NCI-H2171 treated with DMSO at 0.1 percent for 48 hours (cell line): ENCODE measurements at places on chromosomes 7 and 10.

- no peak for DNase-seq
Observed at GRCh38 chr7:15557186-15557585, 4.6 kb downstream of the AGMO start.

DNA sequence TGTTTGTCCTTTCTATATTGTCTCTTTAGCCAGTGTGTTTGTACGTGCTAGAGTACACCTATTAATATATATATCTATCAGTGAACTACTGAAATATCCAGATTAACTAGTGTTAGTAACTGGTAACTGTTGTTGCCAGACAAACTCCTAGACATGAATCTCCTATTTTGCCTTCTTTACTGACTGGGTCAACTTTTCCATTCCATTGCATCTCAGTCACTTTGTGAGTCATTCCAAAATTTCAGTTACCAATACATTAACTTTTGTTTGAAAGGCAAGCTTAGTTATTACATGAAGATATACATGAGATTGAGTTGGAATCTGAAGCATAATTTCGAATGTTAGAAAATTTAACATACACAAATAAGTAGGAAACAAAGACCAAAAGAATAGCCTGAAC, 51.4 kb downstream of the BTAF1 start:
- DNase-seq, result no peak

DNA sequence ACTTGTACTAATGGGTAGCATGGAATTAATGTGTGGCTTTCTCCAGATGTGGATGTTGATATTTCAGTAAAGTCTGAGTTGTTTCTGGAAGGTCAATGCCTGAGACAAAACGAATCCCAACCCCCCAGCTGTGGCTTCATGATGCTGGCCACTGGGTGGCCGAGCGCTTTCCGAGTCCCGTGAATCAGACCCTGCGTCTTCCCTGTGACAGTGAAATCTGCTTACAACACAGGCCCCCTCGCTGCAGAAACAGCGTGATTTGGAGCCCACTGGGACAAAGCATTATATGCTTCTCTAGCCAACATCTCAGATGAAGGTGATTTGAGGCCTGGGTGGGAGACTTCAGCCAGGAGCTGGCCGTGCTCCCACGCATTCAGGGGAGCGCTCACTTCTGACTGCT, 124.7 kb downstream of the WDR37 start:
- no peak for DNase-seq

- DNase-seq, result no peak
Observed at GRCh38 chr10:132891368-132891767, 51.0 kb downstream of the CFAP46 start.

DNA sequence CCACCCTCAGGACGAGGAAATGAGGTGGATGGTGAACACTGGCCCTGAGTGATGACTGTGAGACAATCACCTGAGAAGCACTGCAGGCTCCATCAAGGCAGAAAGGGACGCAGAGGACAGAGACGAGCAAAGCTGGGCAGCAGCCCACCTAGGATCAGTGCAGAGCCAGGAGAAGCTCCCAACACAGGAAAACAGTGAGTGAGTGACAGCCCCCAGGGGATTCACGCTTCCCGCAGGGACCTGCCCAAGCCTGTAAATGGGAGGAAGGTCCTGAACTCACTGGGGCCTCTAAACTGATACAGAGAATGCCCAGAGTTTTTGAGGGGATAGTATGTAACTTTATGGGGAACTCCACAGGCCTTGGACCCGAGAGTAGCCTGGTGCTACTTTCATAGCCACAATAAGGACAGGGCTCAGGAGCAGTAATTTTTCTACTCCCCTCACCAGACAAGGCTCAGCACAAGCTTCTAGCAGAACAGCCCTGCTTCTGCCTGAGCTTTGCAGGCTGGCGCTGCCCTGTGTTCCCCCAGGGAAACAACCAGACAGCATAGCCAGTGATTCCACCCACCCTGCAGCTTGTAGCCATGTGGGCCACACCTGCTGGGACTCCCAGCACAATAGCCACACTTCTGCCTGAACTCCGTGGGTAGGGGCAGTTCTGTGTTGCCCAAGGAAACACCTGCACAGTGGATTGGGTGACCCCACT, 708.4 kb downstream of the POM121L12 start:
- peak; percentile 35 for DNase-seq

DNA sequence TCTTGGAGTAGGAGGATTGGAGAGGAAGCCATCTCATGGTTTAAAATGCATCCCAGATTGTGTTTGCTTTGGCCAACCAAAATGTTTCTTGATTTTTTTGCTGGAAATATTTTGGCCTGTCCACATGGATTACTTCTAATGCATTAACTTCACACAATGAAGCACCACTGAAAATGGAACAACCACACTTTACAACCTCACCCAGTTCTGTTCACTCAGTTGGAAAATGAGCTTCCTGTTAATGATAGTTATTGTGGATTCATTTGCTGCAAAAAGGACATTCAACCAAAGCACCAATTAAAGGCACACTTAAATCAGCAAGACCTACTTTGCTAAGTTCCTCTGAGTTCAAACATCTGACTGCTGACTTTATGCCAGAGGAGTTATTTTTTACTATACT, 11.3 kb upstream of the A1CF start:
- DNase-seq, result no peak

- DNase-seq, result no peak
Observed at GRCh38 chr7:73768641-73769480, 1.2 kb downstream of the CLDN3 start.

DNA sequence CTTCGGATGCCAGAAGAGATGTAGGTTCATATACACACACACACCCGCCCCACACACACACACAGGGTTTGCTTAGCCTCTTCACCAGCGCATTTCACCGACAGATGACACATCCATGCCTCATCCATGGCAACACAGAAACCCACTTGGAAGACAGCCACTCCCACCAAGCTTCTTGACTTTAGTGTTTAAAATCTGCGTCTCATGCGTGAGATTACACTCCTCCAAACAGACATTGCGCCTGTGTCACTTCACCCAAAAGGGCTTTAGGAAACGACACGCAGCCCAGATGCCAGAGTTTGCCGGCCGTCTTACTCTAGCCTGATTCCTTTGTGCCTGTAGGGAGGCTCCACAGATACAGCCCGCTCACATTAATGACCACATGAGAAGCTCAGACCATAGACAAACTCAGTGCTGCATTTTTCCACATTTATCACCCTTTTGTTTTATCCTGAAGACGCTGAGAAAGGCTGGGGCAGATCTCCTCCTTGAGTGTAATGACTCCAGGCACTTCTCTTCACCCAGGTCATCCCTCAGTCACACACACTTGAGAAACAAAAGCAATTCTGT, 73.8 kb downstream of the DIP2C start:
- no peak for DNase-seq

GRCh38 chr10:71334221-71334791, 15.2 kb downstream of the SLC29A3 start:
- DNase-seq, result no peak

- DNase-seq, result no peak
Observed at GRCh38 chr10:52464368-52465124, 150.5 kb downstream of the DKK1 start.

- no peak for DNase-seq
Observed at GRCh38 chr10:10872035-10872673, 145.5 kb upstream of the CELF2 start.

DNA sequence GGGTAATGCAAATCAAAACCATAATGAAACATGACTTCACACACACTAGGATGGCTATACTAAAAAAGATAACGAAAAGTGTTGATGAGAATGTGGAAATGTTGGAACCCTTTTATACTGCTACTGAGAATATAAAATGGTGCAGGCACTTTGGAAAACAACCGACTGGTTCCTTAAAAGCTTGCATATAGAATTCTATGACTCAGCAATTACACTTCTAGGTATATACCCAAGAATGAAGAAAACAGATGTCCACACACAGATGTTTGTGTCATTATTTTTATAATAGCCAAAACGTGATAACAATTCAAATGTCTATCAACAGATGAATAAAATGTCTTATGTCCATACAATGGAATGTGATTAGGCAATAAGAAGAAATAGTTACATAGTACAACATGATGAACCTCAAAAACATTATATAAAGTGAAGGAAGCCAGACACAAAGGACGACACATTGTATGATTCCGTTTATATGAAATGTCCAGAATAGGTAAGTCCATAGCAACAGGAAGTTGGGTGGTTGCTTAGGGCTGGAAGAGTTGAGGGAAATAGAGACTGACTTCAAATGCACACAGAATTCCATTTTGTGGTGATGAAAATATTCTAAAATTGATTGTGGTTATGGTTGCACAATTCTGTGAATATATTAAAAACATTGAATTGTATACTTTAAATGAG, 148.3 kb upstream of the PHYHIPL start:
- no peak for DNase-seq

- no peak for DNase-seq
Observed at GRCh38 chr7:2205036-2205780, 27.5 kb downstream of the MAD1L1 start.

- DNase-seq, result no peak
Observed at GRCh38 chr10:78173360-78174015, 139.8 kb downstream of the RPS24 start.

GRCh38 chr7:67392596-67393438, 396.2 kb downstream of the TYW1 start:
- DNase-seq, result peak; percentile 46

DNA sequence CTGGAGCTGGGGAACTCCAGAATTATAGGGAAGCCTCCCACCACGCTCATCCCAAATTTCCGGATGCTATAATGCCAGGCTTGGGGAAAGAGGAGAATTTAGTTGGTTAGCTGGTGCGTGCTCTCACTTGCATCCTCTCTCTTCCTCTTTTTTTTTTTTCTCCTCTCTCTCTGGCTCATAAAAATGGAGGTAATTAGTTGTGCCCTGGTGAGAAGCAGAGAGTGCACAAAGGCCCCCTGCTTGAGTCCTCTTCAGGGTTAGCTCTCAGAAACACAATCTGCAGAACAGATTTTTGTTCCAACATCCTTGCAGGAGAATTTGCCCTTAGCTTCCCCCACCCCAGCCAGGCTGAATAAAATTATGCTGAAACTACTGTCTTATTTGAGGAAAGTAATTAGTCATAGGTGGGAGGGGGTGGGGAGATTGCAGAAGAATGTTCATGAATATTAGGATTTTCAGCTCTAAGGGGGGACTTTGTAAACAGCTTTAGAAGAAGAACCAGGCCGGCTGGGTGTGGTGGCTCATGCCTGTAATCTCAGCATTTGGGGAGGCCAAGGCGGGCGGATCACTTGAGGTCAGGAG, 7.6 kb downstream of the SERPINE1 start:
- no peak for DNase-seq

- no peak for DNase-seq
Observed at GRCh38 chr7:97012365-97013133, 7.2 kb downstream of the DLX6 start.

GRCh38 chr7:117997862-117998825, 124.9 kb upstream of the CTTNBP2 start:
- DNase-seq, result no peak

GRCh38 chr10:113585949-113586348, 33.1 kb downstream of the HABP2 start:
- DNase-seq, result no peak

GRCh38 chr10:75102830-75103673, 8.4 kb upstream of the SAMD8 start:
- no peak for DNase-seq

DNA sequence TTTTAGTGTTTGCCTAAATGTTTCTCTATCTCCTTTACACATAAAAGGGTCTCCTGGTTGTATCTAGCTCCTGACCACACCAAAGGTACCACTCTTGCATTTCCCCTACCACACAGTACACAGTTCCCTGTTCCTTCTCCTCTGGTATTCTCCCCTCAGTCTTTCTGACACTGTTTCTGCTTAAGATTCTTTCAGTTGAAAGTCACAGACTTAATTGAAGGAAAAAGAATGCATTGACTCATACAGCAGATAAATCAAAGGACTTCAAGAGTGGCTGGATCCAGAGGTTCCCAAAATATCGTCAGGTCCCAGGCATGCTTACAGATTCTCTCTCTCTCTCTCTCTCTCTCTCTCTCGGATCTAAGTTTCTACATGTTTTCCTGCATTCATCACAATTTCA, 185.6 kb upstream of the LRGUK start:
- DNase-seq, result no peak

DNA sequence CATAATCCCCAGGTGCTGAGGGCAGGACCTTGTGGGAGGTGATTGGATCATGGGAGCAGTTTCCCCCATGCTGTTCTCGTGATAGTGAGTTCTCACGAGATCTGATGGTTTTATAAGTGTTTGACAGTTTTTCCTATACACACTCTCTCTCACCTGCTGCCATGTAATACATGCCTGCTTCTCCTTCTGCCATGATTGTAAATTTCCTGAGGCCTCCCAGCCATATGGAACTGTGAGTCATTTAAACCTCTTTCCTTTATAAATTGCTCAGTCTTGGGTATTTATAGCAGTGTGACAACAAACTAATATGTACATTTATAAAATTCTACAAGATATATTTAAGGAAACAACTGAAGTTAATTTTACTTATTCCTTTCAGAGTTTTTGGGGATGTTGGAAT, 170.8 kb upstream of the BET1 start:
- peak; percentile 19 for DNase-seq

GRCh38 chr10:11521860-11522259, 89.6 kb downstream of the USP6NL start:
- no peak for DNase-seq

DNA sequence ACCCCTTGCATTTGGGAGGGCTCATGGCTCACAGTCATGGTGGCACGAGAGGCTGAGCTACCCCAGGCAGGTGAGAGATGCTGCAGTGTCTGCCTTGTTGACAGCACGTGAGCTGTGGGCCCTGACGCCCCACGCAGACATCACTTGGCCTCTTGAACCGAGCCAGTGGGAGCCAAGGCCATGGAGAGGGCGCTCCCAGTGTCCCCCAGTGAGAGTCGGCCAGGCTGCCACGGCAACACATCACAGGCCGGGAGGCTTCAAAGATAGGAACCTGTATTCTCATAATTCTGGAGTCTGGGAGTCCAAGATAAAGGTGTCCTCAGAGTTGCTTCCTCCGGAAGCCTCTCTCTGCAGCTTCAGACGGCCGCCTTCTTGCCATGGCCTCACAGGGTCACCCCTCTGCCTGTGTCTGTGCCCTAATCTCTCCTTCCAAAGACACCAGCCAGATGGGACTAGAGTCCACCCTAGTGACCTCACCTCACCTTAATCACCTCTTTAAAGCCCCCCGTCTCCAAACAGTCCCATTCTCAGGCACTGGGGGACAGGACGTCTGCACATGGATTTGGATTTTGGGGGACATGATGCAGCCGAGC, 119.6 kb downstream of the KLF6 start:
- DNase-seq, result no peak

DNA sequence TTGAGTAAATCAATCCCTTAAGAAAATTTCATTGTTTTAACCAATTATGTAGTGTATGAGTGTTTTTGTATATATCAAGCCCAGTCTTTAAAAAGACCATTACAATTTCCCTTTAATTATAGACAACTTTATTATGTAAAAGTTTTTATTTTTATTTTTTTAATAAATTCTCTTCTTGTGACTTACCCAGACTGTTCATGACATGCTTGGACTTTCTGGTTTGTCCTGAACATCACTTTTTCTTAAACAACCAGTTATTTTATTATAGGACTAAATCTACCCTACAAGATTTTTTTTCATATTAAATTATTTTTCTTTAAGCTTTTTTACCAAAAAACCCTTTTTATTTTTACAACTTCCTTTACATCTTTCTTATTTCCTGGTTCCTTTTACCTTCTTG, 410.4 kb downstream of the ATRNL1 start:
- no peak for DNase-seq

- no peak for DNase-seq
Observed at GRCh38 chr10:28160866-28161405, 141.9 kb downstream of the MPP7 start.
